ENCODE measurements at places on chromosomes 3 and 15.

DNA sequence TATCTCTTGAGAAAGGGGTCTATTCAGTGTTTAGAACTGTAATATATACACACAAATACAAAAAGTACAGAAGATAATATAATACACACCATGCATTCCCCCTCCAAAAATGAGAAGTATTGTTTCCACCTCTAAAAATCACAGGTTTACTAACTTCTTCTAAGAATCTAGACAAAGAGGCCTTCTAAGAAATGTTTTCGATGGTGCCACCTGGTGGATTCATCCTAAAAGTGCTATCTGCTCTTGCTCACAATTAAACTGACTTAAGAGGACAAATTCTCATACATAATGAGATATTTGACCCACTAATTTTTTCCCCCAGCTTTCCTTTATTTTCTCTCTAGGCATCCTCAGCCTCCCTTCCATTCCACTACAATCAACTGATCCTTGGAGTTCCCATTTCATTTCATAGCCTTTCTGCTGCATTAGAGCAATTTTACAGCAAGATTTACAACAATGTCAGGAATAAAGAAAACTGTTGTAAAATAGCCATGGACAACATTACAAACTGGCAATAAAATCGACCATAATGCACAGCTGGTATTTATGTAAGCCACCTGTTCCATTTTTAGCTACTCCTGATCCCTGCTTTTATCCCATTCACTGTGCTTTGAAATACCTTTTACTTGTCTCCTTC lies 124.6 kb downstream of the ARRDC4 start:
- DNase-seq, result no peak

- DNase-seq, result no peak
Measured at GRCh38 chr3:178255315-178255714, 280.9 kb upstream of the KCNMB2 start.

- no peak for DNase-seq
Measured at GRCh38 chr15:32134842-32135241, 104.5 kb downstream of the CHRNA7 start.

DNA sequence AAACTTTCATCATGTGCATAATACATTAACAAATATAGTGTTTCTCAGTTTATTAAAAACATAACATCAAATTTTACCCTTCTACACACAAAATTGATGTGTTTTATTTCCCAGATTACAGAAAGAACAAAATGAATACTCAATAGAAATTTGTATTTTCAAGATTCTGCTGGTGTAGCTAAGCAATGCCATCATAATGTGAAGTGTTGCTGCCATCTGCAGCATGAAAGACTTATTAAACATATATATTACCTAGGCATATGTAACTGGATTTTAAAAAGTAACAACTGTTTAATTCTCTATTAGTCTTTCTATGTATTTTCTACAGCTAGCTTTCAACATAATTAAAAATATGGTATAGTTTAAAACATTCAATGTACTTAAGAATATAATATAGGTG lies 27.5 kb downstream of the PLSCR5 start:
- no peak for DNase-seq

- no peak for DNase-seq
Measured at GRCh38 chr3:5465183-5465582, 277.7 kb downstream of the EDEM1 start.

DNA sequence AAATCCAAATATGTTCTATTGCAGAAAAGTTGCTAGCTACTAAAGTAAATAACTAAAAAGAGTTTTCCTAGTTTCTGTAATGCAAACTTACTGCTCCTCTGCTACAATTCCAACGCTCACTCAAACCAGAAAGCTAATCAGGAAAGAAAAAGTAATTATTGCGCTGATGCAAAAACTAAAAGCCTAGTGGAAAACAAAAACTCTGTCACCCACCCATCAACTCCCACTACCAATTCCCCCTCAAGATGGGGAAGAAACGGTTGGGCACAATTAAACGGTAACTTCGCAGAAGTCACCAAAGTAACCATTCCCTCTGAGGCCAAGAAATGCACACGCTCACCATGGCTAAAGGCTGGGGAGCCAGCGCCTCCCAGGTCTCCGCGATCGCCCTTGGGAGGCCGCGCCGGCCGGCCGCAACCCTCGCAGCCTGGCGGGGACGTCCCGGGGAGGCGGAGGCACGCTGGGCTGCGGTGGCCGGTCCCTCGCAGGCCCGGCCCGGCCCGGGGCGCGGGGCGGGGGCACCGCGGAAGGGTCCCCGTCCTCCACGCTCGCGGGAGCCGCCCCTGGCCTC lies 684 bp downstream of the SLTM start:
- no peak for DNase-seq

GRCh38 chr15:98904544-98904943 lies 103.0 kb downstream of the PGPEP1L start:
- no peak for DNase-seq

- DNase-seq, result no peak
Measured at GRCh38 chr15:23081271-23081670, 41.9 kb upstream of the TUBGCP5 start.

Measured in anterior cingulate cortex (tissue), 58 donors.